Hair follicle dermal papilla cell (primary cell): ENCODE measurements at places on chromosomes 2 and 18. TPM values are rescaled to one million over a fixed set of nuclear protein-coding genes. Genes with fewer than 3 reads are reported as not detected.

Gene REG3A
- total RNA-seq = not detected in 2 replicates

Gene CNGA3
- under 0.01 and 0.12 TPM in 2 replicates for total RNA-seq

Gene ZSWIM2
- total RNA-seq = 0.36 and 0.81 TPM in 2 replicates

Gene PRSS56
- not detected in 2 replicates for total RNA-seq

Gene ZNF396
- total RNA-seq = 1.1 and 1.2 TPM in 2 replicates

Gene MARCO
- 0.12 TPM in 1 of 2 replicates, not detected in the other for total RNA-seq

Gene FOXI3
- total RNA-seq = not detected in 2 replicates

Gene DYSF
- total RNA-seq = 1.2 and 1.8 TPM in 2 replicates
